ENCODE measurements at places on chromosomes 6 and 20. TPM values are rescaled to one million over a fixed set of nuclear protein-coding genes. Genes with fewer than 3 reads are reported as not detected.

DNA sequence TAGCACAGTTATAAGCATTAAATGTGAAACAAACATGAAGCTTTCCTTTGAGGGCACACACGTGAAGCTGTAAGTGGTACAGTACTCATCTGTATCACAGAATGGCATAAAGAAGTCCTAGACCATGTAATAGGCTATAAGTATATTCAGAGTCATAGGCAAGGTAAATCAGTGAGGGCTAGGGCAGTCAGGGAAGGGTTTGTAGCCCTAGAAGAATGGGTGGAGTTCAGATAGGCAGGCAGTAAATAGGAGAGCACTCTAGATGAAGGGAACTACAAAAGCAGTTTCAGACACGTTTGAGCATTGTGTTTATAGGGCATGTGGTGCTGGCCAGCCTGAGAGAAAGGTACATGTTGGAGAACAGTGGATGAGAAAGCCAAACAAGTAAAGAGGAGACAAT lies 9.5 kb downstream of the YWHAB start:
- H3K36me3 ChIP-seq: peaks cover 25% of the 10 kb centered on the region
- no peaks in the 10 kb centered on the region for H3K27me3 ChIP-seq
- no peak overlapping the region for H3K4me3 ChIP-seq
- DNase-seq: no peak
- no peaks in the 10 kb centered on the region for H3K4me1 ChIP-seq
- no peak overlapping the region for H3K27ac ChIP-seq

SIRPG gene
- not detected for polyA plus RNA-seq

GRCh38 chr6:155755452-155755851 lies 299.8 kb upstream of the NOX3 start:
- no peaks in the 10 kb centered on the region for H3K27me3 ChIP-seq
- no peak for DNase-seq
- H3K27ac ChIP-seq: no peak overlapping the region
- no peak overlapping the region for H3K4me3 ChIP-seq
- H3K4me1 ChIP-seq: peaks cover 6% of the 10 kb centered on the region
- no peaks in the 10 kb centered on the region for H3K36me3 ChIP-seq

DNA sequence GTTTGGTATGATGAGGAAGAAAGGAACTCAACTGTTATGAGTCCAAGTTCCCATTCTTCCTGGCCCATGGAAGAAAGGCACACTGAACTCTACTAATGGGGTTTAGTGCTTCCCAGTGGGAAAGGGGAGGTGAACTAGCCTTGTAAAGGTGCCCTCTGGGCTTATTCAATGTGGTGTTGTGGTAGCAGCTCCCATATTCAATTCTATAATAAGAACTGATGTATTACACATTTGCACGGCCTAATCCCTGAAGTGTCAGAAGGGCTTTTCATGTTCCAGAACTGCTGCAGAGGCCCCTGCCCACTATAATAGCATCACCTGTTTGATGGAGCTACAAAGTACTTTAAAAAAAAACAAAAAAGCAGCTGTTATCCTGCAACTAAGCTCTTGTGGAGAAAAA lies 17.1 kb downstream of the PRKN start:
- no peak for DNase-seq
- no peaks in the 10 kb centered on the region for H3K36me3 ChIP-seq
- no peak overlapping the region for H3K4me3 ChIP-seq

DNA sequence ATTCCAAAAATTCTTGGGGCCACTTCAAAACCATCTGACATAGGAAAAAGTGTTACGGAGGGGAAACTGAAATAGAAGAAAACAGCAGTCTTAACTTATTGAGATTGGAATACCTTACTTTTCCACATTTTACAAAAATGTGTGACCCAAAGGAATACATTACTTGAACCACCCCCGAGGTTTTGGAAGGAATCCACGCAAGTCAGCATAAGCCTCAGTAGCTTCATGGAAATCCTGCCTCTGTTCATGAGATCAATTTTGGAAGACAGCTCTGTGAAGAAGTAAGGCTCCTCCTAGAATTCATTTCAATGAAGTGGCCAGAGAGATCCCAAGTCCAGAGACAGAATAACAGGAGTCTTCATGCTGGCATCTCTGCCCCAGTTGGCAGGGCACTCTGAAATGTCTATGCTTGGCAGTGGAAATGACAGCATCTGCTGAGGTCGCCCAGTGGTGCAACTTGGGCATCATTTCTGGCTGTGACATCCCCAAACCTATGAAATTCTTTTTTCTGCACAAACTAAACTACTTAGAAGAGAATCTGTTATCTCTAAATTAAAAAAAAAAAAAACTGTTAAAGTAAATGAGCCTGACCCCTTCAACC lies 132.5 kb downstream of the EPM2A start:
- peak; percentile 34 for DNase-seq
- no peaks in the 10 kb centered on the region for H3K27me3 ChIP-seq
- no peaks in the 10 kb centered on the region for H3K4me1 ChIP-seq

GRCh38 chr20:57680934-57681914 lies 28.6 kb downstream of the PMEPA1 start:
- no peak overlapping the region for H3K4me3 ChIP-seq
- 0 out of 2 replicates have a peak, but pooled peaks cover 2% of the 10 kb centered on the region for H3K36me3 ChIP-seq
- H3K27ac ChIP-seq: no peak overlapping the region
- H3K27me3 ChIP-seq: no peaks in the 10 kb centered on the region

DNA sequence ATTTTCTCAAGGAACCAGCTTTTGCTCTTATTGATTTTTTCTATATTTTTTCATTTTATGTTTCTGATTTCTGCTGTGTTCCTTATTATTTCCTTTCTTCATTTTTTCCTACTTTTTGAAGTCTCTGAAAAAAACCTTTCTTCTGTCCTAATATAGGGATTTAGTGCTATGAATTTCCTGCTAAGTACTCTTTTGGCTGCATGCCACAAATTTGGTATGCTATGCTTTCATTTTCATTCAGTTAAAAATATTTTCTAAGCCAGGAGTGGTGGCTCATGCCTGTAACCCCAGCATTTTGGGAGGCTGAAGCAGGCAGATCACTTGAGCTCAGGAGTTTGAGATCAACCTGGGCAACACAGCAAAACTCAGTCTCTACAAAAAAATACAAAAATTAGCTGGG lies 30.6 kb downstream of the SIRPD start:
- no peak for DNase-seq
- H3K27ac ChIP-seq: no peak overlapping the region
- H3K4me1 ChIP-seq: no peaks in the 10 kb centered on the region

Data from SK-N-SH (cell line).